Natural killer cell treated with Interleukin-12 subunit alpha and Interleukin-12 subunit beta and Interleukin-15 and Interleukin-18, amount 100 ng/mL, for 72 hours (primary cell): ENCODE measurements at places on chromosomes 6 and 20.

DNA sequence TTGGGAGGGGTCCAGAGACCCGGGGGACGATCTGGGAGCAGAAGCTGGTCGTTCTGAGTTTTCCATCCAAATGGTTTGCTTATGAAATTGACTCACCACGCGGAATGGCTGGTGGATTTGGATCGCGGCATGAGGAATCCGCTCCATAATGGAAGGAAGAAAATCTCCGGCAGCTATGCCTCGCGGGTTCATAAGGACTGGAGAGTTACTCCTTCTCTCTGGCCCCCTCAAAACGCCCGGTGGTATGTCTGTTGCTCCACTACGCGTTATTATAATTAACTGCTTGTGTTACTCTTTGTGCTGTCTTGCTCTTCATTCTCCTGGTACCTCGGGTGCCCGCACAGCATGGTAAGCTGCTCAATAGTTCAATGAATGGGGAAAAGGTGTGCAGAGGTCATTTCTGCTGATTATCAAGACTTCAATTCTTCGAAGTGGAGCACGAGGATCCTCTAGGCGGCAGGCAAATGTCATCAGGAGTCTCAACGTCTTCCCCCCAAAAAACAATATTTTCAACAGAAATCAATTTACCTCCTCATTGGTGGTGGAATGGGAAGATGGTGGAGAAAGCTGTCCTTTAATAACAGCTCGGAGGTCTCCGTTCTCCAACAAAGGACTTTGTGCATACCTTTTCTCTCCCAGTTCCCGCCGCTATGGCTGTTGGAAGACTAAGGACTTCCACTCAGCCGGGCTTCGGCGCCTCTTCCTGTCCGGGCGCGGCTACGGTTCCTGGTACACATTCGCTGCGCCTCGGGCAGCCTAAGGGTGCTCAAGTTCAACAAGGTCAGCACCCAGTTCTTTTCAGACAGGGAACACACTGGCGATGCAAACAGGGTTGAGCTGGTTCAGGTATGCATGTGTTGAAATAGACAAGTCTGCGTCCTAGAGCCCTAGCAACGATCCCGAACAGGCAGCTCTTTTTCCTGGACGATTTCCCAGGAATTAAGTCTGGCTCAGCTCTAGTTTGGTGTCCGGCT lies 9.2 kb upstream of the PRSS16 start:
- no peak for DNase-seq

GRCh38 chr6:9745966-9746365 lies 668.9 kb downstream of the TFAP2A start:
- no peak for DNase-seq

- DNase-seq, result no peak
Observed at GRCh38 chr6:137673603-137674002, 179.4 kb upstream of the OLIG3 start.

DNA sequence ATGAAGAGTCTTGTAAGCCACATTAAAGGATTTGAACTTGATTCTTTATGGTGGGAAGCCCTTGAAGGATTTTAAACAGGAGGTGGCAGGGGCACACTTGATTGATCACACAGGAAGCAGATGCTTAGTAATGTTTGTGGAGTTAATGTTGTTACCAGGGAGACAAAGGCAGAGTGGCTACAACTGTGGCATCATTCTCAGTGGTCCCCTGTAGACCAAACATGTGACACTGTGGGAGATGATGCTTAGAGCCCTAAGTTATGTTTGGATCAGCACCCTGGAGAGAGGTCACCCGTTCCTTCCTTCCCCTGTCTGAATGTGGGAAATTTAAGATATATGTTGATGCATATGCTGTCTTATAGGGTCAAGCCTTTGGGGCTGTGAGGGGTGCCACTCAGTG lies 53.2 kb downstream of the EIF2S2 start:
- DNase-seq, result no peak

DNA sequence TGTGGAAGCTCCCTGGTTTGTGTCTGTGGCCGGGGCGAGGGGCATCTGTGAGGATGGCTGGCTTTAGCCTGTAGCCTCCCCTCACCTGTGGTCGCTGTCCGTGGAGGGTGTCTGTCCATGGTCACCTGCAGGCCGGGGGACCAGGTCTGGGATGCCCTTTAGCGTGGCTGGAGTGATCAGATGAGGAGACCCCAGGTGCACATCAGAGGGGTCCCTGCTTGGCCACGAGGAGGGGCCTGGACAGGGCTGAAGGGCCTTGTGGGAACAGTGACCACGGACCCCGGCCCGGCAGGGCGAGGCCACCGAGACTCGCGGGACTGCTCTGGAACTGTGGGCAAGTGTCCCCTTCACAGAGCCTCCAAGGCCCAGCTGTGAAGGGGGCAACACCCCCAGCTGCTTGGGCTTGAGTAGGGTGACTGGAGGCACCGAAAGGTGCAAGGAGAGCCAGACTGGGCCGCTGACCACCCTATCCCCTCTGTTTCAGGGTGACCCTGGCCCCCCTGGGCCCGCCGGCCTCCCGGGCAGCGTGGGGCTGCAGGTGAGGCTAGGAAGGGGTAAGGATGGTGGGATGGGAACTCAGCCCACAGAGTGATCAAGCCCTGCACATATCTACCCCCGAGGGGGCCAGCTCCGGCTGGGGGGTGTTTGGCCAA lies 8.6 kb downstream of the COL9A3 start:
- no peak for DNase-seq

GRCh38 chr6:139759086-139759485 lies 384.6 kb upstream of the CITED2 start:
- DNase-seq, result no peak

GRCh38 chr20:7772371-7772770 lies 167.9 kb downstream of the HAO1 start:
- no peak for DNase-seq

GRCh38 chr20:1423625-1424106 lies 30.8 kb upstream of the FKBP1A start:
- DNase-seq, result no peak

GRCh38 chr6:43996618-43997344 lies 130.5 kb downstream of the MRPL14 start:
- DNase-seq, result no peak
